T follicular helper cell (primary cell): ENCODE measurements at places on chromosomes 1 and 21.

DNA sequence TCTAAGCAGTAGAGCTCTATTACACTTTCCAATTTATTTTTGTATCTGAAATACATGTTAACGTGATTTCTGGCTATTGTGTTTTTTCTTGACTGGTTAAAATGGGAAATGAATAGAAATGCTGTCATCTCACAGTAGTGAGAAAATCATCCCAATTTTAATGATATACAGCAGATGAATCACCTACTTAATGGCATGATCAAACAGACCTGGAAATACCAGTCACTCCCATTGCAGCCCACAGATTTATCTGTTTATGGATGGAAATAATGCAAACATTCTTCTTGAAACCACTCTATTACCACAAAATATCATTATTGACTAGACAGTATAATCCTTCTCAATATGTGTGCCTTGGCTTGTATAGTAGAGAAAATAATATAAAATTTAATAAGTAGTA is 497.8 kb upstream of the ADAMTS5 start:
- no peak for DNase-seq

DNA sequence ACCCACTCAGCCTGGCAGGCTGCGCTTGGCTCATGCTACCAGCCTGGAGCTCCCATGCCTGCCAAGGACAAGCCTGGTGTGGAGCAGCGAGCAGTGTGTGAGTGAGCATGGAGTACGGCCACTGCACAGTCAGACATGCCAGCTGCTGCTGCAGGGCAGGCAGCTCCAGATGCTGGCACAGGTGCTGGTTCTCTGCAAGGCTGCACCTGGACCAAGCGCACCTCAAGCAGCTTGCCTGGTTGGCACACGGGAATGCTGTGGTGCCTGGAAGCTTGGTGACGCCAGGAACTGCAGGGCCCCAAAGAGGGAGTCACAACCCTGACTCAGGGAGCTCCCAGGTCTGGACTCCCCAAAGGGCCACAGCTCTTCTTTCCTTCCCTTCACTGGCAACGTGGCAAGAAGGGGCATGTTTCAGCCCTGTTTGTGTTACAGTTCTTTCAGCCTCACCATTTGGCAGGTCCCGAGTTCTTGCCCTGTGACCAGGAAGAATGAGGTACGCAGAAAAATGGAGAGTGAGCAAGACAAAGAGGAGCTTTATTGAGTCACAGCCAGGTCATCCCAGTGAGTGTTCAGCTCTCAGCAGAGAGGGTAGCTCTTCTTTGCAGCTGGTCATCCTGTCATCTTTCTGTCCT is 26.1 kb downstream of the ACOT7 start:
- no peak for DNase-seq

DNA sequence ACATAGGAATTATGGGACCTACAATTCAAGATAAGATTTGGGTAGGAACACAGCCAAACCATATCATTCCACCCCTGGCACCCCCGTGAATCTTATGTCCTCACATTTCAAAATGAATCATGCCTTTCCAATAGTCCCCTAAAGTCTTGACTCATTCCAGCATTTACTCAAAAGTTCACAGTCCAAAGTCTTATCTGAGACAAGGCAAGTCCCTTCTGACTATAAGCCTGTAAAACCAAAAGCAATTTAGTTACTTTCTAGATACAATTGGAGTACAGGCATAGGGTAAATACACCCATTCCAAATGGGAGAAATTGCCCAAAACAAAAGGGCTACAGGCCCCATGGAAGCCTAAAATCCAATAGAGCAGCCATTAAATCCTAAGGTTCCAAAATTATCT is 138.9 kb downstream of the PLPPR5 start:
- DNase-seq: no peak

DNA sequence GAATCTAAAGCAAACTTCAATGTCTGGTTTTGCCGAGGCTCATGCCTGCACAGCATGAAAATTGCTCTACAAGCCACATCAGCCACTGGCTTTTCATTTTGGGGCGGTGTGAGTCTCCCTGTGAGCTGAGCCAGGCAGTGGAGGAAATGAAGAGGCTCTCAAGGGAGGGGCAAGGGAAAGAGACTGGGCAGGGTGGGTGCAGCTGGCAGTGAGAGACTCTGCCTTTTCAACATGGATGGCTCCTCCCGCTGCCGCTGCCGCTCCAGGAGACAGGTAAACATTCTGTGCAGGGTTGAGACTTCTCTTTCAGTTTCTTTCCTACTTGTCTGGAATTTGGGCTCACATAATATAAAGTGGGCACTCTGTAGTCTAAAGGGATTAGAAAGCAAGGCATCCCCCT is 11.3 kb upstream of the CTSE start:
- DNase-seq: no peak
